ENCODE measurements at places on chromosomes 11 and 22.

DNA sequence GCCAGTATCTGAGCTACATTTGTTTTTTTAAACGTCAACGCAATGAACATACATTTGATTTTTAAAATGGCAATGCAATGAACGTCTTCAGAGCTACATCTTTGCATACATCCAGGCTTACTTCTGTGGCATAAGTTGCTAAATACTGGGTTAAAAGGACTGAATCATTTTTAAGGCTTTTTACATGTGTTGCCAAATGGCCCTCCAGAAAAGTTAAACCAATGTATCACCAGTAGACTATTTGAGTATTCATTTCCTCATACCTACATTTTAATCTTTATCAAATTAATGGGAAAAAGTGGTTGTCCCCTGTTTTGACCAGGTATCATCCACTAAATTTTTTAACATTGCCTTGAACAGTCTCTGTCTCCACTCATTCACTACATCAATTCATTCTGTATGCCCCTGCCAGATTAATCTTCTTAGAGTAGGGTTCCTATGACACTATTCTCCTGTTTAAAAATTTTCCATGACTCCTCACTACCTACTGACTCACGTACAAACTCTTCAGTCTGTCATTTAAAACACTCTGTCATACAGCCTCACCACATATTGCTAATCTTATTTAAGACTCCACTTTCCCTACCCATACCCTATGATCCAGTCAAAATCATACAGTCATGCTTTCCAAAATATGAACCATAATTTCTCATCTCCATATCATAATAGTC, 12.4 kb upstream of the PRRG4 start:
- no peak for DNase-seq

GRCh38 chr11:86637988-86638387, 34.4 kb downstream of the ME3 start:
- no peak for DNase-seq

GRCh38 chr11:95082576-95083001, 7.1 kb upstream of the ENDOD1 start:
- no peak for DNase-seq

- no peak for DNase-seq
Measured at GRCh38 chr11:17275400-17276235, 921 bp upstream of the NUCB2 start.

- DNase-seq: no peak
Measured at GRCh38 chr11:129800655-129801054, 15.0 kb upstream of the TMEM45B start.

DNA sequence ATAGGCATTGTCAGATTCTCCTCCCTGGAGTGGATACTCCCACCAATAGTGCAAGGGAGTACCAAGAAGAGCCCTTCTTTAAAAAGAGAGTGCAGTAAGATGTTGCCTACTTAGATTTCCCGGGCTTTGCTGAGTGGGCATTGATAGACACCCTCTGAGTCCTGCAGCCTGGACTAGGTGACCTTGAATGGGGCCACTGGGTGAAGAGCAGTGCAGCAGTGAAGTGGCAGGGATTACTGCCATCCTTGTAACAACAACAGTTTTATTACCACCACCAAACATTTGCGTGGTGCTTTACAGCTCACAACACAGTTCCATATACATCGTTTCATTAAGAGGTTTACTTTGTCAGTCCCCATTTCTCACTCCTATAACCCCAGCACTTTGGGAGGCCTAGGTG, 59.4 kb downstream of the MICAL2 start:
- DNase-seq: no peak

DNA sequence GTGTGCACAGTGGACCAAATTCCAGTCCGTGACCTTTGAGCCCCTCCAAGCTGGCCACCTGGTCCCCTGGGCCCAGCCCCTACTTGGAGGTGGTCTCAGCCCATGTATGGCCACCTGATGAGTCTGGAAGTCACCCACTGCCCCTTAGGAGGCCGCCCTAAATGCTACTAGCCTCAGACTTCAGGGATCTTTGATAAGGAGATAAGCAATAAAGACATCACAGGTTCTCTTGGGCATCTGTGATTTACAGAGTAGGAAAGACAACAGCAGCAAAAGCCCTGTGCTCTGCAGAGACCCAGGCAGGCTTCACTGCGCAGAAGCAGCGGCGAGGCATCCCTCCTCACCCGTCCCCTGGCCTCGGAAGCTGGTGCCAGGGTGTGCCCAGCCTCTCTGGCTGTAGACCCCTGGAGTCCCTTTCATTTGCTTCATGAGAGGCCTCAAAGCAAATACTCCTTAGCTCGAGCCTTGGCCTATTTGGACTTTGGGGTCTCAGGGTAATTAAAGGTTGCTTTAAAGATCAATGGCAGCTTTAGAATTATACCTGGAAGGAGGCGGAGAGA, 360.1 kb downstream of the TBC1D22A start:
- DNase-seq: no peak

- DNase-seq: no peak
Measured at GRCh38 chr11:61028135-61028729, 56.8 kb downstream of the CD6 start.
